Activated T-cell treated with anti-CD3 and anti-CD28 coated beads for 4 hours (primary cell): ENCODE measurements at places on chromosomes 5 and 9.

DNA sequence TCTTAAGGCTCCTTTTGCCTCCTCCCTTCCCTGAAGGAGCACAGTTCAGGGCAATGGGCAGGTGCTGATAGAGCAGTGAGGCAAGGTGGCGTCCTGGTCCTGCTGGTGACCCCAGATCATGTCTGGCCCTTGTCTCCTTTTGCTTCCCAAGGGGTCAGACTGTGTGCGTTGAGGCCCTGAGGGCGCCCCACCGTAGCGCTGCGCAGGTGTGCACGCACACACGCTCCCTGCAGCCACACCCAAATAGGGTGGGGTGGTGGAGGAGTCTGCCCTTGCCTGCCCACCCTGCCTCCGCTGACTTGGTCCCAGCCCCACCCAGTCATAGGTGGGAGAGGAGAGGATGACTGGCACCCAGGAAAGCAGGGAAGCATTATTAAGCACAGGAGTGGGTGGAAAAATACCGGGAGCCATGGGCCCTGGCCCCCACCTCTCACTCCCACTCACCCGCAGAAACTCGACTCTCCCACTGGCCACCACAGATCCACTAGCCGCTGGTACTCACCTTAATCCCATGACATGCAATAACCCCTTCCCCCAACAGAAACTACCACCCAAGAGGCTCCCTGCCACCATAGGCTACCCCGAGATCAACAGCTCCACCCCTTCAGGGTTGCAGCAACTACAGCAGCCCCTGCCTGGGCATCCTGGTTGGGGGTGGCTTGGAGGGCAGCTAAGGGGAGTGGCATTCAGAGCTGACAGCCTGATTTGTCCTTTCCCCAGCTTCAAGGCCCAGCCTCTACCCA is 16.7 kb downstream of the PDLIM4 start:
- no peak for DNase-seq

DNA sequence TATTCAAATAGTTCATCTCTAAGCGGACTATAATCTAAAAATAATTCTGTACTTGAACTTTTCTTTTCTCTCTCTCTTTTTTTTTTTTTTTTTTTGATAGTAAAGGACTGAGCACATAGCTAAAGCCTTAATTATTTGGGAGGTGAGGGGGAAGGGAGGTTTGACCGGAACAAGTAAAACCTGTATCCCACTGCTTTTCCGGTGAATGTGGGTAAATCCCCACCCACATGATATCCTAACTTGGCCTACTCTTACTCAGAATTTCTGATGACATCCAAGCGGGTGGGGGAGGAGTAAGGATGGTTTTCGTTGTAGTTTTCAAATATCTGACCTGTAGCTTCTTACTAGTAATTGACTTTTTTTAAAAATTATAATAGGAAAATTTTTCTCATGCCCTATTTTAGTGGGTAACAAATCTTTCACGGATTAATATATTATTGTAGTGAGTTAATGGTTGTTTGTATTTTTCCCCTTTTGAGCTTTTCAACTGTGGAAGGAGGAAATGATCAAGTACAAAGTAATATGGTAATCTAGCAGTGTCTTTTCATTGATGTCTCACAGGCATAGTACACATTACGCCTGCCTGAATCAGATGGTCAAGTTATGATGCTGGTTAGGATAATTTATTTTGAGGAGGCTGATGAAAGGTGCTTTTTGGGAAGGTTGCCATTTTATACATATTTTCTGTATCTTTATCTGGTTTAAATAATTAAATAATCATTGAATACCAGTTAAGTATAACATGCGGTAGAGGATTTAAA is 2.2 kb upstream of the ELL2 start:
- peak; percentile 13 for DNase-seq

DNA sequence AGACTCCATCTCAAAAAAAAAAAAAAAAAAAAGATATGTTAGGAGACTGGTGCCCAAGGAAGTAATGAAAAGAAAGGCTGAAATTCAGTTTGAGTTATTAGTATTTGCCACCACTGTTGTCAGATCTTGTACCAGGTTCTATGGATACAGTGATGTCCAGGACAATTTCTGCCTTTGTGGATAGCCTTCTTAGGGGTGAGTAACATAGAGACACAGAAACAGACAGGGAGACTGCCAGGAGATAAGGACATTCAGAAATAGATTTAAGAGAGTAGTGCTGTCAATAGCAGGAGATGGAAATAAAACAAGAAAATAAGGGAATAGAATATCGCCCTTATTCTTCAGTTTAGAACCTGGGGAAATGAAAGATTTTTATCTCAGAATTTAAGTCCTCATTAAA is 6.3 kb upstream of the SPINK14 start:
- DNase-seq, result no peak

DNA sequence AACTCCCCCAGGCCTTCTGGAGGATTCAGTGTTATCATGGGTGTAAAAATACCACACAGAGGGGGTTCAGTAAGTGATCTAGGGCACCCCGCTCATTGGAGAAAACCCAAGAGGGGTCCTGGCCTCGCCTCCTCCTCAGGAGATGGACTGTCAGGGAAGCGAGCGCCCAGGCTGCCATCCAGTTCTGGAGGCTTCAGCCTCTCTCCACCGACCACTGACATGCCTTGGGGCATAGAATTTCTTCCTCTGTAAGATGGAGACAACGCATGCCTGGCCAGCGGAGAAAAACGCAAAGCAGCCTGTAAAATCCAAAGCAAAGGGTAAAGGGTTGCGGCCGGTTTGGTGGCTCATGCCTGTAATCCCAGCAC is 165.4 kb downstream of the COL23A1 start:
- DNase-seq, result no peak

DNA sequence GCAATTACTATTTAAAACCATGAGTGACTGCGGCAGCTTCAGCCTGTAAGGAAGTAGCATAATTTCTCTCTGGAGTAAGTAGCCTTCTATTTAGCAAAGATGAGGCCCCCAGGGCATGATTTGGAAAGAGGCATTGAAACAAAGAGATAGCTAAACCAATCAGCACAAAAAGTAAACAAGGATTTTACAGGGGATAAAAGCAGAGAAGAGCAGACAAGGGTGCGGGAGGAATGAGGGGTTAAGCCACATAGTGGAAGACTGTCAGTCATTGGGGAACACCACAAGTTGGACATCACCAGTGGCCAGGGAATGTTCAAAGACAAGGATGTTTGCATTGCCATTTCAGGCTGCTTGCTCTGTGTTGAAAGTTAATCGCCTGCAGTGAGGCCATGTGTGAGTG is 24.0 kb upstream of the C5orf63 start:
- no peak for DNase-seq

- DNase-seq, result no peak
These were observed 16.3 kb downstream of the SH2D3C start for GRCh38 chr9:127762111-127762676.

DNA sequence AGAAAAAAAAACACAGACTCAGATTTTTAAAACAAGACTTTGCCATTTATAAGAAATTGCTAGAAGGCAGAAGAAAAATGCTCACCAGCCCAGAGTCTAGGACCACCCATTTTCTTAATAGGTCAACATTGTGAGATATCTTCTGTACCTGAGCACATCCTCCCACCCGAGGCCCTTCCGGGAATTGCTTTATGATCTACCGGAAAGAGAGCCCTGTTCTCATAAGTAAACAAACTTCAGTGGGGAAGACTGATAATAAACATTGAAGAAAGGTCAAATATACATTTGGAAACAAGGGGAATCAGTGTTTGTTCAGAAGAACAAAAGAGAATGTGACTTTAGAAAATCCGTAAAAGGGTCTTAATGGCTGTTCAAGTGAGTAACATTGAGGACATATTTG is 44.4 kb downstream of the PRKACG start:
- no peak for DNase-seq

- DNase-seq, result no peak
These were observed 5.2 kb upstream of the RNF14 start for GRCh38 chr5:141963701-141964100.
